Stimulated activated CD4-positive, alpha-beta T cell treated with anti-CD3 and anti-CD28 coated beads, Interleukin-15, amount 100 ng/mL, for 1 hour (primary cell): ENCODE measurements at places on chromosomes 5 and 9.

DNA sequence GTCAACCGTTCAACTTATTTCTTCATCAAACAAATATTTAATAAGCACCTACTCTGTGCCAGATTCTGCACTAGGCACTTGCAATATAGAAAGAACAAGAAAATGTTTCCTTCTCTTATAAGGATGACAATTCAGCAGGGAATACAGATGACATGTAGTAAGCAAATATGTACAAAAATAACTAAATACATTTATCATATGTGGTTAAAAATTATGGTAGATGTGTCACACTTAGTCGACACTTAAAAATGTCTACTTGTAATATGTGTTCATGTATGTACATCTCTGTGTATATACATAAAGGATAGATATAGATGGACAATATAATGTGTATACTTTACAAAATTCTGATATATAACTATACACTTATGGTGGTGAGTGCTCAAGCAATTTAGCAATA is 417.0 kb upstream of the MEF2C start:
- DNase-seq, result no peak

- DNase-seq, result no peak
Measured at GRCh38 chr9:121912812-121913627, 180.1 kb downstream of the TTLL11 start.

GRCh38 chr9:129432297-129433154 is 188.4 kb downstream of the C9orf50 start:
- no peak for DNase-seq

- DNase-seq, result no peak
Measured at GRCh38 chr5:123527190-123527589, 15.2 kb downstream of the CSNK1G3 start.

DNA sequence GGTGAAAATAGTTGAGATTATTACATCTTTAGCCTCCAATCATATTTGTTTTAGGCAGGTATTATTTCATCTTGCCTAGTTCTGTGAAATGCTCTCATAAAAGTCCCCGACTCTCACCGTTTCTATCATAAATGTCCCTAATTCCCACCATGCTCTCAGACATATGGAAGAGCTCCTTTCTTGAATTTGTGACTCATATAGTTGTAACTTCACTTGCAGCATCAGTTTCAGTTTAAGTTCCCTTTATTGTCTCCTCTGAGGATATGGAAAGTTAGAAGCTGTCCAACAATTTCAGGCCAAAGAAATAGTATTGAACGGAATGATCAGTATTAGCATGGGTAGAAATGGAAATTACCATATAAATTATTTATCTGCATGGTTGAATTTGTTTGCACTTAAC is 187.5 kb upstream of the NR4A3 start:
- no peak for DNase-seq

GRCh38 chr9:4010309-4010708 is 289.6 kb downstream of the GLIS3 start:
- no peak for DNase-seq
